HTR-8/SVneo (cell line): ENCODE measurements at places on chromosomes 6 and 20.

DNA sequence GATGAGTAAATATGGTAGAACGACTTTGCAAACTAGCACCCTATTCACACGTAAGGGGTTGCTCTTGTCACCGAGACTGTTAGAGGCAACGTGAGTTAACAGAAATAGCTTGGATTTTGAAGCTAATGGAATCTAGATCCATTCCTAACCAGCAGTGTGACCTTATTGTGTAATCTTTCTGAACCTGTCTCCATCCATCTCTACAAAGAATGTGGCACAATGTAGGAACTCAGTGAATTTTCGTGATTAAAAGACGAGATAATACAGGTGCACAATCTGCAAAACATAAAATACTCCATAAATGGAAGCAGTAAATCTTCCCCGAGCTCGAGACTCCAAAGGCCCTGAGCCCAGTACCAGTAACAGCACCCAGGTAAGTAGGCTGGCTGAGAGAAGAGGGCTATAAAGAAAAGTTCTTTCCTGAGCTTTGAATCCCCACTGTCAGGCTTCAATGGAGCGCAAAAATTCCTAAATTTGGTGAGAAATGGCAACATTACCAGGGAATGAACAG lies 801 bp upstream of the KIFC1 start:
- DNase-seq: no peak

GRCh38 chr6:36289281-36289878 lies 19.5 kb downstream of the PNPLA1 start:
- no peak for DNase-seq

GRCh38 chr6:3386374-3386857 lies 70.4 kb downstream of the SLC22A23 start:
- DNase-seq: no peak

- DNase-seq: no peak
These were observed 68.6 kb upstream of the FBXL4 start for GRCh38 chr6:99016355-99016754.

GRCh38 chr6:15819226-15819625 lies 156.4 kb upstream of the DTNBP1 start:
- DNase-seq: no peak

DNA sequence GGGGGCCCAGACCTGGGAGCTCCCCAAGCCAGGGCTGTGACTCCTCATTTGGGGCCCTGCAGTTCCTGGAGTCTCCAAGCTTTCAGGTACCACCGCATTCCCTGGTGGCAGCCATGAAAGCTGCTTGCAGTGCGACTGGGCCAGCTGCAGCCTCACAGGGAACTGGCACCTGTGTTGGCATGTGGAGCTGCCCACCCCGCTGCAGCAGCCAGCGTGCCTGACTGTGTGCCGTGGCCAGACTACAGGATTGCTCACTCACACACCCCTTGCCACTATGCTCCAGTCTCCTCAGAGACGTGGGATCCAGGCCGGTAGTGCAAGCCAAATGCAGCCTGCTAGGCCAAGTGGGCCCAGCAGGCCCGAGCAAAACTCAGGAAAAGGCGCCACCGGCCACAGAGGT lies 450.7 kb downstream of the COL12A1 start:
- no peak for DNase-seq

DNA sequence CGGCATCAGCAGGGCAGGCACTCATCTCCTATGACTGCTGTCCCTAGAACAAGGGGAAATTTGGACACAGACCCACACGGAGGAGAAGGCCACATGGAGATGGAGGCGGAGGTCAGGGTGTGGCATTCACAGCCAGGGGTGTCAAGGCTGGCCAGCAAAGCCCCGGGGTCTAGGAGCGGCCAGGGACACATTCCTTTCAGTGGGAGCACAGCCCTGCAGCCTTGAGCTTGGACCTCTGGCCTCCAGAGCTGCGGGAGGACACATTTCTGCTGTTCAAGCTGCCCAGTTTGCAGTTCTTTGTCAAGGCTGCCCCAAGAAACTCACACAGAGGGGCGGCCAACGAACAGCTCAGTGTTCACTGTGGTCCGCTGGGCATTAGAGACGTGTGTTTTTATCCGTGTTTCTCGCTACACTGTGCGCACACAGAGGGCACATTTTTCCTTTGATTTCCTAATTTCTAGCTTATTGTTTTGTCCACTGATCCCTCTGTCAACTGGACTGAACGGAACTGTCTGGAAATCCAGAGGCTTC lies 93.4 kb upstream of the MPC1 start:
- DNase-seq: no peak
